NCI-H1930 (cell line): ENCODE measurements at places on chromosomes 11 and 22.

DNA sequence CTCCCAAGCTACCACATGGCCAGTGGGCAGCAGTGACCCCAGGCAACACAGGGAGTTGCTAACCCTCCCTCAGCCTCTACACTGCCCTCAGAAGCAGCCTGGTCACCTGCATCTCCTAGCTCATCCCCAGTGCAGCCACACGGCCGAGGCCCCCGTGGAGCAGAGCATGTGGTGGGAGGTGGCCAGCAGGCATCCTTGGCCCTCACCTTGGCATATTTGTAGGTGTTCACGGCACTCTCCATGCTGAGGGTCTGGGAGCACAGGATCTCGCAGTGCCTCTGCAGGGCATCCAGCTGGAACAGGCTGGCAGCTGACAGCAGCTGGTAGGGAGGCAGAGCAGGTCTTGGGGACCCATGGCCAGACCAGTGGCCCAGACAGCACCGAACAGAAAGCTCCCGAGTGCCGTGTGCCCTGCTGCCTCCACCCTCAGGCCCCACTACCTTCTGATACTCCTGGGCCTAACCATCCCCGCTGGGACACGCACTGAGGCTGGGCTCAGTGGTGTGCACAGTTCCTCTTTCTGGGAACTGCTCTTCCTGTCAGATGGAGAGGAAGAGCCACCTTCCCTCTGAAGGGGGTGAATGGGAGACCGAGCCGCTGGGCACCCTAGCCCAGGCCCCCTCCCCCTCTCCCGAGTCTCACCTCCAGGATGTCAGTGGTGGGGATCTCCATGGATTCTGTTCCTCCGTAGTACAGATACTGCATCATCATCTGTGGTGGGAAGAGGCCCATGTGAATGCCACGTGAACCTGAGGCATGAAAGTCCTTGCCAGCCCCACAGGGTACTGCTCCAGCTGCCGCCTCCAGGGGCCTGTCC lies 48.8 kb downstream of the NAT10 start:
- DNase-seq, result no peak

DNA sequence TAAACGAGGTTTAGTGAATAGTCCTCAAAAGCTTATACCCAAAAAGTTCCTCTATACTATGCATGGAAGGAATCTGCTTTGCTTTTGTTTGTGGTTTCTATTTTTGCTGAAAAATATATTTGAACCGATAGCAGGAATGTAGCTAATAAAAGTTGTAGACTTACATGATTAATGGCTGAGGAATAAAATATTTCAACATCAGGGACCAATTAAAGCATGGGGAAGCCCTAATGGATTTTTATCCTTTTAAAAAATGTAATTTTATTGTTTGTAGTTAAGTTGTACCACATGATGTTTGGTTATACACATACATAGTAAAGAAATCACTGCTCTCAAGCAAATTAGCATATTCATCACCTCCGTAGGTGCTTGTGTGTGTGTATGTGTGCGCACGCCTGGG lies 295.3 kb upstream of the CNTN5 start:
- DNase-seq, result no peak

- no peak for DNase-seq
These were observed 32.9 kb upstream of the SYT13 start for GRCh38 chr11:45319077-45319476.

GRCh38 chr11:64226507-64227051 lies 505 bp downstream of the NUDT22 start:
- no peak for DNase-seq

GRCh38 chr11:111957663-111958444 lies 20.7 kb downstream of the DIXDC1 start:
- DNase-seq, result no peak

DNA sequence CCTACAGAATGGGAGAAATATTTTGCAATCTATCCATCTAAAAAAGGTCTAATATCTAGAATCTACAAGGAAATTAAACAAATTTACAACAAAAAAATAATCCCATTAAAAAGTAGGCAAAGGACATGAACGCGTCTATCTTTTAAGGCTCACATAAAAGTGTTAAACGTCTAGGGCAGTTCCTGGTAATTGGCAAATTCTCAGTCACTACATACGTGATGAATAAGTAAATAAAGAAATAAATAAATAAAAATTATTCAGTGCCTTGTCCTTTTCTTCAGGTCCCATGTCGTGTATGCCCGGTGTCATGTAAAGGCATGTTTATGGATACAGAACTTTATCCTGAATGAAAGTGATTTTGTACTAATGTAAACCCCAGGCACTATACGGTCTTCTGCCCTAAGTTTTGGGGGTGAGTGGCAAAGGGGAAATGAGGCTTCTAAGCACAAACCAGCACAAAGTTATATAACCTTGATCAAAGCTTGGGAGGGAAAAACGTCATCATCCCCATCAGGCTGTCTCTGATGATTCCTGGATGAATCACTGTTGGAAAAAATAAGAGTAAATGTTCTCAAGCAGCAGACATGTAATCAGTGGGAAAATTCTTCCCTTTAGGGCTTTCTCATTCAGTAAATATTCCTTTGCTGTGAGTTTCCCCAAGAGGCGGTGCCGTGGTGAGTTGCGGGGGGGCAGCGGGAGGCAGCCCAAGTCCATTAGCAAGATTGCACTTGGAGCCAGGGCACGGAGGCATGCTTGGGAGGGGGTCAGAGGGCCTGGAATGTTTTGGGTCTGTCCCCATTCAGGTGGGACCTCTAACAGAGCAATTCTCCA lies 30.4 kb upstream of the MICAL2 start:
- DNase-seq, result no peak

DNA sequence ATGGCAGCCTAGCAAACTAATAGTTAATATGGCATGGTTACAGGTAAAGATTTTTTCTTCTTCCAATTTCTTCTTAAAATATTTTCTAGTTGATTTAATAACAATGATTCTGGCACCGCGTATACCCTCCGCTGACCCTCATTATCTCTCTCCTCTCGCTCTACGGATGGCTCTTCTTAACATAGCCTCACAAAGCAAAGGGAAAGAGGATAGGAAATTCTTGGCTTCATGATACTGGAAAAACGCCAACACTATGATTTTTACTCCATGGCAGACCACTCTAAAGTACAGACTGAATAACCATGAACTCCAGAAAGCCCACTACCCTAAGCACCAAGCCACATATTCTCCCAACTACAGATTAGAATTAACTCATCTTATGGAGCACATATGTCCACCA lies 6.1 kb downstream of the PI4KA start:
- no peak for DNase-seq

- DNase-seq, result no peak
These were observed 32.4 kb downstream of the EIF3F start for GRCh38 chr11:8019314-8020243.

DNA sequence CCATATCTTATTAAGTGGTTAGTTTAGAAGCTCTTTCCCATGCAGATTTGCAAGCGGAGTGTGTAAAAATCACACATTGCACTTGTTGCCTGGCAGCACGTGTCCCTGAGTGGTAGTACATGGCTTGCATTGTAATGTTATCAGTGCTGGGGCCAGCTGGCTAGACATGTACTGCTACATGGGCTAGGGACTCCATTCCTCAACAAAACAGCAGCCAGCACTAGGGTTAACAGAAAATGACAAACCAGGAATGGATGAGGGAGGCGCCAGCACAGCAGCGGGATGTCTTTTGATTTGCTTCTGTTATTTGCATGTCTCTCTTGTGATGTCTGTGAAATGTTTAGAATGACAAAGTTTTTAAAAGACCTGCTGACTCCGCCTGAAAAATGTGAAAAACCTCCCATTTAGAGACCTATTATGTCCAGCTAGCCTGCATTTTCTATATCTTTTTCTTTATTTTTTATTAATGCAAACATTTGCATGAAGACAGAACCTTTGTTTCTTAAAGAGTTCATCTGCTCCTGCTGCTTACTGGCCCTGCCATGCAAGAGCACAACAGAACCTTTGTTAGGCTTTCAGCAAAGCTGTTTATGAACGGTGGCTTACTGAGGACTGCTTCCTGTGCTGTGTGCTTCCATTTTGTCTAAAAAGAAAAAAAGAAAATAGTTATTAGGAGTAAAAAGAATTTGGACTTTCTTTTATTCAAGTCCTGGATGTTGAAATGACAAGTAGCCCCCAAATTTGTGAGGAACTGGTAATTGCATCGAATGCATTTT lies 40.7 kb downstream of the CSTPP1 start:
- peak; percentile 28 for DNase-seq

GRCh38 chr11:102655547-102655946 lies 30.4 kb upstream of the MMP20 start:
- DNase-seq, result no peak

GRCh38 chr22:30424534-30425326 lies 838 bp upstream of the MTFP1 start:
- DNase-seq, result no peak

DNA sequence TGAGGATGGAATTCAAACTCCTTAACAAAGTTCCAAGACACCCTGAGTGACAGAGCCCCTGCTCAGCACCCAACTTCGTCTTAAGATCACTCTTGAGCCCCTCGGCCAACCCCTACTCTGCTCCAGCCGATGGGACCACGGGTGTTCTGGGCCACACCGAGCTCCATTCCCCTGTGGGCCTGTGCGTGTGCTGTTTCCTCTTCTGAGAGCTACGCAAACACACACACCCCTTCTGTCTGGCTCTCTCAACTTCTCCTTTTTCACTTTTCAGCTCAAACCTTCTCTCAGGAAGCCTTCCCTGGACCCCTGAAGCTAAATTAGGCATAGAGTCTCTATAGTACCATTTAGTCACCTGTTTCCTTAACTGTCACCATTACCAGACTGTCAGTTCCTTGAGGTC lies 37.5 kb upstream of the NNMT start:
- no peak for DNase-seq

DNA sequence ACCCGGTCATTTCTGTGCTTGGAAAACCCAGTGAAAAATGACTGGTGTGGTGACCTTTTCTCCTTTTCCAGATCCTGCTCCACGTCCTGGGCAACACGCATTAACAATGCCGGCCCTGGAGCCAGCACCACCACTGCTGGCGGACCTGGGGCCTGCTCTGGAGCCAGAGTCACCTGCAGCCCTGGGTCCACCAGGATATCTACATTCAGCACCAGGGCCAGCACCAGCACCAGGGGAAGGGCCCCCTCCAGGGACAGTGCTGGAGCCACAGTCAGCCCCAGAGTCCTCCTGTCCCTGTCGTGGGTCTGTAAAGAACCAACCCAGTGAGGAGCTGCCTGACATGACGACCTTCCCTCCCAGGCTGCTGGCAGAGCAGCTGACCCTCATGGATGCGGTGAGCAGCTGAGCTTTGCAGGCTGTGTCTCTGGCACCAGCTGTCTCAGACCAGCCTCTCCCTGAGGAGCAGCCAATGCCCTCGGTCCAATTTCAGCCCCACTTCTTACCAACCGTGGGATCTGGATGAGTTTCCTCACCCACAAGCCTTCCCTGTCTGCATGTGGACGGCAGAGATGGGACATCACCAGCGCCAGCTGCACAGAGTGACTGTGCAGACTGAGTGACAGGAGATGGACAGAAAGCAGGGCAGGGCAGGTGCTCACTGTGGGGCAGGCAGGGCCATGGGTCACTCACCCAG lies 1.9 kb downstream of the RGL4 start:
- DNase-seq, result no peak

DNA sequence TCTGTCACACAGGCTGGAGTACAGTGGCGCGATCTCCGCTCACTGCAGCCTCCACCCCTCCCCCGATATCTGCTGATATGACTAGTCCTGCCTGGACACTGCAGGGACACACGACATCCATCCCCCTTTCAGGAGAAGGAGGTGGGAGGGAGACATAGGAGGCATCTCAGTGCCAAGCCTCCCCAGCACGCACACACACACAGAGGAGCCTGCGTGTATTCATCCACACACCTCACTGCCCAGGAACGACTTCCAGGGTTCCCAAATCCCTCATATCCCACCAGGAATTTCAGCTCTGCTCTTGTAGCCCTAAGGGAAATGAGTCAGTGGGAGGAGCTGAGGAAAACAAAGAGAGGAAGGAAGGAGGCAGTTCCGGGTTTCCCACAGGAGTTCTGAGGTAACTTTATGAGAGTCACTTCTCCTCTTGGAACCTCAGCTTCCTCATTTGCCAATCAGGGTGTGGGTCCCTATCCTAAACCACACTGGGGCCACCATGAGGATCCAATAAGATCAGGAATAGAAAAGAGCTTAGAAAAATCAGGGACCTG lies 37.2 kb upstream of the ACER3 start:
- no peak for DNase-seq

GRCh38 chr11:24575392-24575791 lies 78.5 kb downstream of the LUZP2 start:
- DNase-seq, result no peak
